NCI-H345 (cell line): ENCODE measurements at places on chromosomes 2 and 18.

- no peak for DNase-seq
Measured at GRCh38 chr18:25345081-25345866, 6.7 kb downstream of the ZNF521 start.

DNA sequence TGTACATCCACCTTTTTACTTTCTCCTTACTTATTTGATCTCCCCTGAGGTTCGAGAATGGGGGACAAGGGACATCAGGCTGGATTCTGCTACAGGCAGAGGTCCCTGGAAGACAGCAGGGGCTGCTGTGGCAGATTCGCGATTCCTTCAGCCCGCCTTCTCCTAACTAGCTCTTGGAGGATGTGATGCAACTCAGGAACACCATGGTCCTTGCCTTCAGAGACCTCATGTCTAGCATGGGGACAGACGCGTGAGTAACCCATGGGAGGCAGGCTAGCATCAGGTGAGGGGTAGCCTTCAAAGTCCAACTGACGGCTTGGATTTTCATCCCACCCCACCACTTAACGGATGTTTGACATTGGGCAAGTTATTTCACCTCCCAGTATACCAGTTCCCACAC, 869 bp upstream of the TCF23 start:
- no peak for DNase-seq

- DNase-seq = no peak
Measured at GRCh38 chr2:85318222-85319074, 9.3 kb downstream of the TGOLN2 start.

- no peak for DNase-seq
Measured at GRCh38 chr2:102064679-102065674, 73.2 kb downstream of the IL1R2 start.

GRCh38 chr2:163133602-163134001, 295.0 kb upstream of the KCNH7 start:
- DNase-seq = no peak

DNA sequence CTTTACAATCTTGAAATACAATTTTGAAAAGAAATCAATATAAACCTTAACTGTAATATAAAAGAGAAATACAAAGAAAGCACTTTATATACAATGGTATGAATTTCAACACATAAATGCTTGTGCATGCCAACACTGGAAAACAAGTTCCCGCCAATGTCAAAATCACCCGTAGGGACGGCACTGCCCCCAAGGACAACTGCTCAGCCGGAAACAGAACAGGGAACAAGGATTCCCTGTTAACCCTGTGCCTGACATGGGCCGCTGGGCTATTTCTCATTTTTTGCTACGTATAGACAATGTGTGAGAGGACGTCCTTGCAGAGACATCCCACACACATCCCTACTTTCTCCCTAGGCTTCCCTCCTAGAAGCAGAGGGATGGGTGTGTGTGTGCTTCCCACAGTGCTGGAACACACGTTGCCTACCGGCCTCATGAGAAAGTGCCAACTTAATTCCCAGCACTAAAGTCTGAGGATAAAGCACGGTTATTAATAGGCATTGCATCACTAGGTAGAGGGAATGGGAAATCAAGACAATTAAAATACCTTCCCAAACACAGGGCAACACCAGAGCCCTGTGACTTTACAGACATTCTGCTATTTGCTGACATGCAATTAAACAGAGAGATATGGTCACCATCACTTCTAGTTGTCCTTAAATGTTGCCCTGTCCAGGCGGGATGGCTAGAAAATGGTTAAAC, 14.4 kb downstream of the AFG3L2 start:
- no peak for DNase-seq

DNA sequence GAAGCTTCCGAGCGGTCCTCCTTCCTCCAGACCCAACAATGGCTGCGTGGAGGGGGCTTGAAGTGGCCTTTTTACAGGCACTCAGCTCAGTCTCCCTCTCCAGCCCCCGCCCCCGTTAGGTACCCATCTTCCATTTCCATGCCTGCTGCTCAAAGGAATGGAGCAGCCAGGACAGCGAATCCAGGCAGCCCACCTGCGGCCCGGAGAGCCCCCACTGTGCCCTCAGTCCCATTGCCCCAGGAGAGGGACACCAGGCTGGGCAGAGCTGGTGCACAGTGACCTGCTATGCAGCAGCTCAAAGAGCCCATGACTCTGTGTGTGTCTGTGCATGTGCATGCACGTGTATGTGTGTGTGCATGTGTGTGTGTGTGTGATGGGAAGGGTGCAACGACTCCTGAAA, 10.6 kb upstream of the POMC start:
- no peak for DNase-seq

- DNase-seq = no peak
Measured at GRCh38 chr18:29594493-29594892, 1417.6 kb upstream of the CDH2 start.

- DNase-seq = no peak
Measured at GRCh38 chr2:118061135-118061955, 26.9 kb upstream of the INSIG2 start.

- no peak for DNase-seq
Measured at GRCh38 chr2:227480528-227480927, 8.6 kb downstream of the AGFG1 start.

DNA sequence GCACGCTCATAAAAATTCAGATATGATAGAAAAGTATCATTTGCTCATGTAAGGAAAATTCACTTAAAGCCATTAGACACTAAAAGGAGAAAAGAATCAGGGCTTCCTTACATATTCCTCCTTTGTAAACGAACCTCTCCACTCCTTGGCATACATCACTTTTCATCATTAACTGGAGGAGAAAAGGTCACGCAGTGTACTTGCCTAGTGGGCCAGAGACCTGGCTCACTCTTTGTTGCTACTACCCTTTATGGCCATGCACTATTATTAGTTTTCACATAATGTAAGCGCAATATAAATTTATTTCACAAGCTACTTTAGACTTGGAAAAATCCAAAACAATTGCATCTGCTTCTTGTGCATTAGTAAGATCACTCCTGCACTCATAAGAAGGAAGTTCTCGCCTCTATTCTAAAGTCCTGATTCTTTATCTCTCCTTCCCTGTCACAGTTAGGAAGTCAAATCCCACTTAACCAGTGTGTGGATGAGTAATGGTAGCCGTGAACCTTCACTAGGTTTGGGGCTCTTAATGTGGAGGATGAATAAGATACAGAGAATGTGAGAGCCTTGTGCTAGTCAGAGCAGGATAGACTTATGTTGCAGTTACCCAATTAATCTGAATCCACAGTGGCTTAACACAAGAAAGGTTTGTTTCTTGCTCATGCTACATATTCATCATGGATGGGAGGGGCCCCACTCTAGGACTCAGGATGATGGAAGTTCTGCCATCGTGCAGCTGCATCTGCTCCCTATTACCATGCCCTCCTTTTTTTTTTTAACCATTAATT, 115.0 kb upstream of the GLS start:
- DNase-seq = no peak

DNA sequence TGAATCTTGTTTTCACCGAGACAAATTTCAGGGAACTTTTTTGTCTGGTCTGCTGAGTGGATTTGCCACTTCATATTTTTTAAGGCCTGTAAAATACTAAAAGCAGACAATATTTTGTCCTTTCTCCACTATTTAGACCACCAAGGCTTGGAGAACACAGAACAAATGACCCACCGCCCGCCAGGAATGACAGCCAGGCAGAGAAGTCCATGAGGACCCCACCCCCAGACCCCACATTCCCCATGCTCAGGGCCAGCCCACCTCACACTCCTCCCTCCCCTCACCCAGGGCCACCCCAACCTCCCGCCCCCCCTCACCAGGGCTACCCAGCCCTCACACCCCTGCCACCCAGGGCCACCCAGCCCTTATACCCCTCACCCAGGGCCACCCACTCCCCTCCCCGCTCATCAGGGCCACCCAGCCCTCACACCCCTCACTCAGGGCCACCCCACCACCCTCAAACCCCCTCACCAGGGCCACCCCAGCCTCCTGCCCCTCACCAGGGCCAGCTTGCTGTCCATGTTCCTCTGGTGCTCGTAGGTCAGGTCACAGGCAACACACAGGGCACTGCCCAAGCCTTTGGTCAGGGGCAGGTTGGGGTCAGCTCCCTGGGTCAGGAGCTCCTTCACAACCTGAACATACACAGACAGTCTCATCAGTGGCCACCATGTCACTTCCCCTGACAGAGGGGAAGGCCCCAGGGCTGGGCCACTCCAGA, 50.6 kb downstream of the ANKMY1 start:
- no peak for DNase-seq

GRCh38 chr2:148391324-148391723, 253.2 kb upstream of the EPC2 start:
- no peak for DNase-seq

GRCh38 chr2:239983004-239983778, 42.0 kb downstream of the NDUFA10 start:
- no peak for DNase-seq

GRCh38 chr18:13300029-13300428, 81.5 kb downstream of the LDLRAD4 start:
- peak; percentile 58 for DNase-seq
